ENCODE measurements at places on chromosomes 5 and 9. TPM values are rescaled to one million over a fixed set of nuclear protein-coding genes. Genes with fewer than 3 reads are reported as not detected.

DNA sequence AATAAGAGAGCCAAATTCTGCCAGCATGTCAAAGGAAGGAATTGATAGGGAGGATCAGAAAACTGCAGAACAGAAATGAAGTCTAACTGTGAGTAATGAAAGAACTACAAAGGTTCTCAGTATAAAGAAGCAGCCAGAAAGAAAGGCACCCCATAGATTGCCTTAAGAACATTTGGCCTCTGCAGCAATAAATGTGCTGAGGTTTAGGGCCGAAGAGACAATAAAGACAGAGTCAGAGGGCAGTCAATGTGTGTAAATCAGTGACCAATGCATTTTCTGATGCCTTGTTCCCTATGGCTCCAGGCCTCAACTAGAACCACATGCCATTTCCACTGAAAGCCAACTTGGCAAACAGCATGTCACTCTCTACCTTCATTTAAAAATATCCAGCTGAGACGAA lies 281.0 kb downstream of the HINT1 start:
- H3K36me3 ChIP-seq, result no peaks in the 10 kb centered on the region
- no peak overlapping the region for H3K27ac ChIP-seq
- no peak for DNase-seq
- no peak overlapping the region for H3K4me3 ChIP-seq
- no peaks in the 10 kb centered on the region for H3K4me1 ChIP-seq

The RGS3 gene
- 61.8 TPM for total RNA-seq

The PCDHA1 gene
- total RNA-seq, result not detected

The ZNF454 gene
- not detected for total RNA-seq

- no peak overlapping the region for H3K27ac ChIP-seq
- H3K4me1 ChIP-seq, result no peaks in the 10 kb centered on the region
- H3K4me3 ChIP-seq, result no peak overlapping the region
- no peaks in the 10 kb centered on the region for H3K36me3 ChIP-seq
- H3K27me3 ChIP-seq, result no peaks in the 10 kb centered on the region
- DNase-seq, result no peak
Measured at GRCh38 chr5:95238560-95239325, 46.2 kb downstream of the MCTP1 start.

- H3K4me3 ChIP-seq, result no peak overlapping the region
- H3K4me1 ChIP-seq, result peaks cover 25% of the 10 kb centered on the region
- DNase-seq, result peak; percentile 47
- no peaks in the 10 kb centered on the region for H3K36me3 ChIP-seq
- no peaks in the 10 kb centered on the region for H3K27me3 ChIP-seq
Measured at GRCh38 chr9:114721491-114722079, 39.6 kb upstream of the TEX48 start.

GRCh38 chr5:133398646-133399101 lies 213.7 kb downstream of the FSTL4 start:
- no peaks in the 10 kb centered on the region for H3K36me3 ChIP-seq
- H3K27me3 ChIP-seq, result no peaks in the 10 kb centered on the region
- no peak for DNase-seq
- H3K4me3 ChIP-seq, result no peak overlapping the region
- H3K27ac ChIP-seq, result no peak overlapping the region

- H3K4me3 ChIP-seq, result no peak overlapping the region
- H3K27me3 ChIP-seq, result peaks cover 100% of the 10 kb centered on the region
- no peaks in the 10 kb centered on the region for H3K36me3 ChIP-seq
- no peak for DNase-seq
- no peak overlapping the region for H3K27ac ChIP-seq
Measured at GRCh38 chr5:1751026-1751863, 48.4 kb downstream of the MRPL36 start.

GRCh38 chr5:115531787-115532367 lies 12.7 kb downstream of the FEM1C start:
- H3K27ac ChIP-seq, result peak overlapping the region; percentile 69
- no peak overlapping the region for H3K4me3 ChIP-seq

DNA sequence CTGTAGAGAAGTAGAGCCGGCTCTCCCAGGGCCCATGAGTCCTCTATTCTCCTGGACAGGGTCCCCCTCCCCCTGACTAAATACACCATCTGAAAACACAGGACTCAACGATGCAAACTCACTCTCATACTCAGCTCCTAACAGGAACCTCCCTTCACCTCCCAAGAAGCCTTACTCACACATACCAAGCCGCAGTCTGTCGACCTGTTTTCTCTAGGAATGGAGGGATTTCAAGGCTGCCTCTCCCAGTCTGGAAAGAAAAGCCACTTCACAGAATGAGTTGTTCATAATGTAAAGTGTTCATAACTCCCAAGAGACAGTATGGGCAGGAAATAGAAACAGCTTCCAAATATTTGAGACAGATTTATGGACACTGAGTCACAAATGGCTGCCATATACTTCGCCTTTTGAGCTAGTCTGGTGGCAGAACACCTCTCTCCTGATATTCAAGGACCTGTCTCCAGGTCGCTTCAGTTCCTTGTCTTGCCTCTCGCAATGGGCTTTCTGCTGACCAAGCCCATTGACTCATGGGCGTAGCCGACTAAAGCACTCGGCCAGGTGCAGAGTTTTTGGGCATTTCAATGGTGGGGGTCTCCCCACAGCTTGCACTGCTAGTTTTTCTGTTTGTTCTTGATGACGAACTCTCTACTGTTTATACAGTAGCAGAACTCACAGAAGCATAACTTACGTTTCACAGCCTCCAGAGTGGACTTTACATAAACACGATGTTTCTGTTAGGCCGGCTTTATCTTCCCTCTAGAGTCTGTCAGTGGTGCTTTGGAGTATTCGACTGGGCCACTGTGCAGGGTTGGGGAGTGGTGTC lies 25.0 kb upstream of the IL17B start:
- H3K4me3 ChIP-seq, result no peak overlapping the region
- no peaks in the 10 kb centered on the region for H3K27me3 ChIP-seq
- H3K4me1 ChIP-seq, result peaks cover 11% of the 10 kb centered on the region
- DNase-seq, result no peak

GRCh38 chr5:142545650-142546322 lies 140.1 kb downstream of the FGF1 start:
- H3K4me3 ChIP-seq, result no peak overlapping the region
- no peak overlapping the region for H3K27ac ChIP-seq
- no peaks in the 10 kb centered on the region for H3K36me3 ChIP-seq
- peaks cover 41% of the 10 kb centered on the region for H3K4me1 ChIP-seq
- no peak for DNase-seq
- H3K27me3 ChIP-seq, result no peaks in the 10 kb centered on the region

GRCh38 chr9:134544388-134545214 lies 97.0 kb upstream of the COL5A1 start:
- no peak for DNase-seq
- H3K36me3 ChIP-seq, result no peaks in the 10 kb centered on the region
- H3K4me3 ChIP-seq, result no peak overlapping the region
- H3K4me1 ChIP-seq, result no peaks in the 10 kb centered on the region

The SPINK7 gene
- total RNA-seq, result not detected

DNA sequence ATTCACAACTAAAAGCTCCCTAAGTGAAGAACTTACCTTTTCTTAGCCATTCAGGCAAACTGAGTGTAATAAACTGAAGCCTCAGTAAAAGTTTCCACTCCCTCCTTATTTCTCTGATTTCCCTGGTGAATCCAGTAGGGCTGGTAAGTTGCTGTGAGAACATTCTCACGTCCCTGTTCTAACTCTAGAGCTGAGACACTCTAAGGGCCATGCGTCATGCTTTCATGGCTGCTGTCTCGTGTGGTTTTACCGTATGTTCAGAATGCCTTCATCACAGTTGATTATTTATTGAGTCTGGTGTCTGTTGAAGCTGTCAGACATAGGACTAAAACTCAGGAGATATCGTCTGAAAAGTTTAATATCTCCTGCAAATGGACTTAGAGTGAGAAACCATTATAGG lies 1.3 kb downstream of the OR2S2 start:
- peaks cover 8% of the 10 kb centered on the region for H3K4me1 ChIP-seq
- H3K27me3 ChIP-seq, result no peaks in the 10 kb centered on the region
- H3K27ac ChIP-seq, result no peak overlapping the region
- no peaks in the 10 kb centered on the region for H3K36me3 ChIP-seq

GRCh38 chr5:56757077-56757476 lies 58.3 kb upstream of the MAP3K1 start:
- peaks cover 48% of the 10 kb centered on the region for H3K4me1 ChIP-seq
- H3K27me3 ChIP-seq, result no peaks in the 10 kb centered on the region
- DNase-seq, result peak; percentile 95
- 0 out of 2 replicates have a peak overlapping the region, but pooled peaks have one; percentile 13 for H3K4me3 ChIP-seq
- H3K27ac ChIP-seq, result peak overlapping the region; percentile 65

- no peak overlapping the region for H3K4me3 ChIP-seq
- no peaks in the 10 kb centered on the region for H3K4me1 ChIP-seq
- peaks cover 28% of the 10 kb centered on the region for H3K36me3 ChIP-seq
Measured at GRCh38 chr5:128154943-128155342, 71.4 kb downstream of the SLC12A2 start.

The ZBTB6 gene
- total RNA-seq, result 7.7 TPM

The SLC28A3 gene
- total RNA-seq, result 0.08 TPM

DNA sequence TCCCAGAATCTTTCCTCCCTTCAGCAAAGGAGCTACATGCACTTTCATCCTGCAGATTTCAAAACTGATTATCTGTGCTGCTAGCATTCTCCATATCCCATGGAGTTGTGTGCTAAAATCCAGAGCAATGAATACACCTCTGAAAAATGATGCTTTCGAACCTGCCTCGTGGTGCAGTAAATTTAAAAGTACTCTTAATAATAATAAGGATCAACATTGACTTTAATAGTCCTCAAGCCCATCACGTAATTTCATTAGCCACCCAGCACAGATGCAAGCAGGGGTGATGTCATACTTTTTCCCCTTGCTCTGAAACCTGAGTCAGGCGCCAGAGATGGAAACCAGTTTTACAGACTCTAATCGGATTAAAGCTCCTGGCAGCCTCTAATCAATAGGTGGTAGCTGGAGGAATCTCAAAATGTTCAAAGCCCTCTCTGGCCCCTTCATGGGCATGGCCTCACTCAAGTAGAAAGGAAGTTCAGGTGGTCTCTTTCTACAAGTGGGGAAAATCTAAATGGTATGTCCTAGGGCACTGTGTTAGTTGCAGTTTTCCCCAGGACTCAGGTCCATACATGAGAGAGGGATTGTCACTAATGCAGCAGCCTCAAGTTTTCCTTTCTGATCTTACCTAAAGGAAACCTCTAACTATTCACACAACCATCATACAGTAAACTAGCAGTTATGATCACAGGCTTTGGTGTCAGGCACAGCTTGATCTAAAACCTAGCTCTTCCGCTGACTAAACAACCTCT lies 221.6 kb upstream of the SLC30A5 start:
- no peak for DNase-seq
- no peak overlapping the region for H3K27ac ChIP-seq
- H3K27me3 ChIP-seq, result no peaks in the 10 kb centered on the region
- no peaks in the 10 kb centered on the region for H3K36me3 ChIP-seq

- DNase-seq, result no peak
- no peaks in the 10 kb centered on the region for H3K36me3 ChIP-seq
- H3K27me3 ChIP-seq, result peaks cover 38% of the 10 kb centered on the region
- H3K27ac ChIP-seq, result no peak overlapping the region
- H3K4me1 ChIP-seq, result no peaks in the 10 kb centered on the region
- no peak overlapping the region for H3K4me3 ChIP-seq
Measured at GRCh38 chr5:171669571-171669970, 116.0 kb upstream of the SMIM23 start.

DNA sequence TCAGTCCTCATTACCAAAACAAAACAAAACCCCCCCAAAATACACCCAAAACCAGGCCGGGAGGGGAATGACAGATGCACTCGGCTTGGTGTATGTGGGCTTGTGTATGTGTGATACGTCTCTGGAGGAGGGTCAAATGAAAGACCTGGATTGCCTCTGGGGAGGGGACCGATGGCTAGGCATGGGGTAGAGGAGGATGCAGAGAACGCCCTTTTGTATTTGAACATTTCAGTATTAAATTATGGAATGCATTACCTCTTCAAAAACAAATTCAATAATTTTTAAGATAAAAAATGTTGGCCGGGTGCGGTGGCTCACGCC lies 61.4 kb downstream of the LMX1B start:
- H3K27me3 ChIP-seq, result peaks cover 59% of the 10 kb centered on the region
- no peak overlapping the region for H3K27ac ChIP-seq
- no peaks in the 10 kb centered on the region for H3K4me1 ChIP-seq
- no peak for DNase-seq
- no peaks in the 10 kb centered on the region for H3K36me3 ChIP-seq

The ZNF618 gene
- total RNA-seq, result 0.23 TPM

- no peak overlapping the region for H3K27ac ChIP-seq
- H3K27me3 ChIP-seq, result peaks cover 98% of the 10 kb centered on the region
- H3K4me1 ChIP-seq, result no peaks in the 10 kb centered on the region
- DNase-seq, result no peak
- H3K4me3 ChIP-seq, result no peak overlapping the region
- no peaks in the 10 kb centered on the region for H3K36me3 ChIP-seq
Measured at GRCh38 chr5:179158556-179158955, 98.4 kb downstream of the ZNF354C start.

DNA sequence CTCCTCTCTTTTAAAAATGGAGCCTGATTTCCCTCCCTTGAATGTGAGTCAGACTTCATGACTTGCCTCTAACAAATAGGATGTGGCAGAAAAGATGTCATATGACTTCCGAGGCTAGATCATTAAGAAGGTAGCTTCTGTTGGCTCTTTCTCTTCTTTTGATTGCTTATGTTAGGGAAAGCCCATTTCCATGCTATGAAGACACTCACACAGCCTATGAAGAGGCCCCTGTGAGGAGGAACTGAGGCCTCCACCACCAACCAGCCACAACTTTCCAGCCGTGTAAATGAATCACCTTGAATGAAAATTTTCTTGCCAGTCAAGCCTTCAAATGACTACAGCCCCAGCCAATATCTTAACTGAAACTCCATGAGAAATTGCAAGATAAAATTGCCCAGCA lies 413.4 kb downstream of the TMEM38B start:
- H3K36me3 ChIP-seq, result no peaks in the 10 kb centered on the region
- no peak for DNase-seq
- no peaks in the 10 kb centered on the region for H3K27me3 ChIP-seq
- no peaks in the 10 kb centered on the region for H3K4me1 ChIP-seq

The AK8 gene
- 7.2 TPM for total RNA-seq

- peaks cover 61% of the 10 kb centered on the region for H3K27me3 ChIP-seq
- no peak overlapping the region for H3K27ac ChIP-seq
- peak; percentile 35 for DNase-seq
- no peaks in the 10 kb centered on the region for H3K4me1 ChIP-seq
- no peaks in the 10 kb centered on the region for H3K36me3 ChIP-seq
Measured at GRCh38 chr9:89603767-89604665, 796 bp upstream of the GADD45G start.

DNA sequence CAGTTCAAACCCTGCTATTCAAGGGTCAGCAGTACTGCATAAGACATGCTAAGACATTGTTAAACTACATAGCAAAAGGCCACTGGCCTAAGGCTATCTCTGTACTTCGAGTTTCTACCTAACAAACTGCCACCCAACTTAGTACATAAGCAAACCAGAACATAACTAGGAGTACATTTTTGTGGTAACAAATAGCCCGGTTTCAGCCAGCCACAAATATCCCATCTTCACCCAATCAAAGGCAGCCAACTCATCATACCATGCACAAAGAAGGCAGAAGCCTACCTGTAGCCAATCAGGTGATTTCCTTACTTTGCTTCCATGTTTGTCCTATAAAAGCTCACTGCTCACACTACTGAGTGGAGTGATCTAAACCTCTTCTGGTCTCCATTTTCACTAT lies 201.4 kb downstream of the SMARCA2 start:
- H3K27ac ChIP-seq, result no peak overlapping the region
- no peak for DNase-seq
- no peaks in the 10 kb centered on the region for H3K27me3 ChIP-seq
- no peak overlapping the region for H3K4me3 ChIP-seq
- H3K4me1 ChIP-seq, result no peaks in the 10 kb centered on the region

The SH3PXD2B gene
- total RNA-seq, result 26.1 TPM

- H3K36me3 ChIP-seq, result peaks cover 40% of the 10 kb centered on the region
- peak; percentile 77 for DNase-seq
- peaks cover 31% of the 10 kb centered on the region for H3K4me1 ChIP-seq
- H3K4me3 ChIP-seq, result peak overlapping the region; percentile 88
Measured at GRCh38 chr5:33441241-33442177, 744 bp downstream of the TARS1 start.
